ENCODE measurements at places on chromosomes 13 and 19. TPM values are rescaled to one million over a fixed set of nuclear protein-coding genes. Genes with fewer than 3 reads are reported as not detected.

CYP2F1 gene
- total RNA-seq: 0.07 TPM

C1QTNF9 gene
- not detected for total RNA-seq

MTUS2 gene
- total RNA-seq: under 0.01 TPM

LAIR2 gene
- total RNA-seq: not detected

SIGLEC5 gene
- not detected for total RNA-seq

GRK1 gene
- not detected for total RNA-seq

CDC16 gene
- total RNA-seq: 23.1 TPM

PSG11 gene
- total RNA-seq: not detected

GPALPP1 gene
- total RNA-seq: 15.2 TPM

EMC10 gene
- total RNA-seq: 84.2 TPM

KL gene
- total RNA-seq: not detected

KLK14 gene
- total RNA-seq: not detected

VSIG10L gene
- total RNA-seq: 6.3 TPM

ZNF507 gene
- total RNA-seq: 6.6 TPM

RXFP2 gene
- total RNA-seq: not detected

OR10H1 gene
- total RNA-seq: 0.21 TPM

SIAH3 gene
- total RNA-seq: not detected

MYPOP gene
- 3.2 TPM for total RNA-seq

SHANK1 gene
- not detected for total RNA-seq

OLFM2 gene
- total RNA-seq: 4.3 TPM
